ENCODE measurements at places on chromosomes 7 and 10.

DNA sequence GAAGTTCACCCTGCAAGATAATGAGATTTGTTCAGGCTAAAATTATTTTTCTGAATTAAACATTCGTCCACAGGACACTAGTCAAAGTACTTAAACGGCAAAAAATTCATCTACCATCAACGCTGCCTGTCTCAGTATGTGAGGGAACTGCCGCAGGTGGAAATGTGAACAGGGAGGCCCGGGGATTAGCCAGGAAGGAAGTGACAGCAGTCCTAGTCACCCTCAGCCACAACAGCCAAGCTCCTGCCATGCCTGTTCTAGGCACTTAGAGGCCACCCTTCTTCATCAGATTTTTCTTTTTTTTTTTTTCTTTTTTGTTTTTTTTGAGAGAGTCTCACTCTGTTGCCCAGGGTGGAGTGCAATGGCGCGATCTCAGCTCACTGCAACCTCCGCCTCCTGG, 9.4 kb downstream of the NUDT5 start:
- DNase-seq = no peak

DNA sequence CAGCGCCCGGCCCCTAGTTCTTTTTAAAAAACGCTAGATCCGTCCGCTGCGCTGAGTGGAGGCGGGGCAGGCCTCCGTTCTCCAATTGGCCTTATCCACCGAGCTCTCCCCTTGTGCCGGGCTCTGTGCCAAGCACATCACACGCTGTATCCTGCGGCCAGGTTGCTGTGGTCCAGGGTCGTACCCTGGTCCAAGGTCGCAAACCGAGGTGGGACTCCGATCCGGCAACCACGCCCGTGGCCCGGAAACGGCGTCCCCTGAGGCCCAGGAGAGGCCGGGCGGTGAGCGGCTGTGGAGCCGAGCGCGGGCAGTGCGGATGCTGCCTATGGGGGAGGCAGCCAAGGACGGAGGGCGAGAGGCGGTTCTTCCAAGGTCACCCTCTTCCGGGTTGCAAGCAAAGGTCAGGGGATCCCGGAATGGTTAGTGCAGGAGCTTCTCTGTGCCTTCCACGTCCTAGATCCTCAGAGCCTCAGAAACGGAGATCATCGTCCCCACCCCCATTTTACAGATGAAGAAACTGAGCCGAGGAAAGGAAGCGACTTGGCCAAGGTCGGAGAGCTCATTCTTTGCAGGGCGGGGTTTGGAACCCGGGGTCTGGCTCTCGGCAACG, 72.4 kb upstream of the LRRC4 start:
- peak; percentile 7 for DNase-seq

DNA sequence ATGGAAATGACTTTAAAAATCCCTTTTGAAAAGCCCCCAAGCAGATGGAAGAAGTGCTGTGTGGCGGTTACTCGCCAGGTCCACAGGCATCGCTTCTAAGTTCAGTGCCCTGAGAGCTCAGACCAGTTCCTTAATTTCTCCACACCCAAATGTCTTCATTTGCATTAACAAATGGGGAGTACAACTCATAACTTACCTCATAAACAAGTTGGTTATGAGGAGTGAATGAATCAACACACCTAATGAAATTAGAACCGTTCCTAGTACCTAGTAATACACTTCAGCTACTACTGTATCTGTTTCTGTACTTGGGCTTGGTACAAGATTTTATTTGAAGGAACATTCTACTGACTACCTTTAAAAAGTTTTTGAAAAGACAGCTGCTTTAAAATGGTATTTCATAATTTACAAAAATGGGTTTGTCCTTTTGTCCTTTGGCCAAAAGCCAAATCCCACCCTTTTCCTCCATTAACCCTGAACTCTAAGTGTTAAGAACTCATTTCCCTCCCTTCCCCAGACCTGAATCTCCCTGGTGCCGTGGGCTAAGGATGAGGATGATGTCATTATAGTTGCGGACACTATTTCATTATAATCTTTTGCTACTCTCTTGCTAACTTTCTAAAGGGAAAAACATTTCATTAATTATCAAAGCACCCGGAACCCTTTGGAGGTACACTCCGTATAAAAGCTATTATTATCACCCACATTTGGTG, 221.5 kb upstream of the CELF2 start:
- no peak for DNase-seq

- DNase-seq = no peak
Observed at GRCh38 chr7:124379296-124379695, 346.4 kb upstream of the TMEM229A start.

DNA sequence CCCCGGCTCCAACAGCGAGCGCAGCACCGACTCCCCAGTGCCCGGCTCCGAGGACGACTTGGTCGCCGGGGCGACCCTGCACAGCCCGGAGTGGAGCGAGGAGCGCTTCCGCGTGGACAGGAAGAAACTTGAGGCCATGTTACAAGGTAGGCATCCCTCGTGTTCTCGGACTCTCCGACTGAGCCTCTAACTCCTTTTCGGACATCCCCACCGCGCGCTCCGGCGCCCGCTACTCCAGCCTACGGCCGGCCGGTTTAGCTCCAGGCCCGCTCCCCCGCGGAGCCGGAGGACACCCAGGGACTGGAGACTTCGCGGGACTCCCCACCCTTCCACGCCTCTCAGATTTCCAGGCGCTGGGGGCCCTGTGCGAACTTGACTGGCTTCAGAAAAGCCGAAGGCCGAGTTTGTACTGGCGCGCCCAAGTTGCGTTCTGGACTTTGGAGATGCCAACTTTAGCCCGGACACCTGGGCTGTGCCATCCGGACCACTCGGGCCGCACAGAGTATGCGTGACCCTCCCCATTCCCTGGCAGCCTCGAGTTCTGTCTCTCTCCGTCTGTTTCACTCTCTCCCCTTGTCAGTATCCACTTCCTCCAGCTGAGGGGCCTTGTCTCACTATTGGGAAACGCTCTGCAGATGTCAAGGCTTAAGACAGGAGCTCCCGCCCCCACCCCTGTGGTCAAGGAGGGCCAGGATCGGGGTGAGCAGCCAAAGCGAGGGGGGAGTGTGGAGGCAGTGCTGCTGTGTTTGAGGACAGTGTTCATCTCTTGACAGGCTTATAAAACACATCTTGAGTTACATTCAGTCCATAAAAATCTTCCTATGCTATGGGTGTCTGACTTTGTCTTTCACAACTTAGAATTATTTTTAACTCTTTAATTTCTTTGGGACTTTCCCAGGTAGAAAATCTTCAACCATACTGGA, 777 bp downstream of the BICC1 start:
- DNase-seq = no peak

- DNase-seq = no peak
Observed at GRCh38 chr10:131173484-131174210, 137.9 kb downstream of the TCERG1L start.
